ENCODE measurements at places on chromosomes 7 and 10.

DNA sequence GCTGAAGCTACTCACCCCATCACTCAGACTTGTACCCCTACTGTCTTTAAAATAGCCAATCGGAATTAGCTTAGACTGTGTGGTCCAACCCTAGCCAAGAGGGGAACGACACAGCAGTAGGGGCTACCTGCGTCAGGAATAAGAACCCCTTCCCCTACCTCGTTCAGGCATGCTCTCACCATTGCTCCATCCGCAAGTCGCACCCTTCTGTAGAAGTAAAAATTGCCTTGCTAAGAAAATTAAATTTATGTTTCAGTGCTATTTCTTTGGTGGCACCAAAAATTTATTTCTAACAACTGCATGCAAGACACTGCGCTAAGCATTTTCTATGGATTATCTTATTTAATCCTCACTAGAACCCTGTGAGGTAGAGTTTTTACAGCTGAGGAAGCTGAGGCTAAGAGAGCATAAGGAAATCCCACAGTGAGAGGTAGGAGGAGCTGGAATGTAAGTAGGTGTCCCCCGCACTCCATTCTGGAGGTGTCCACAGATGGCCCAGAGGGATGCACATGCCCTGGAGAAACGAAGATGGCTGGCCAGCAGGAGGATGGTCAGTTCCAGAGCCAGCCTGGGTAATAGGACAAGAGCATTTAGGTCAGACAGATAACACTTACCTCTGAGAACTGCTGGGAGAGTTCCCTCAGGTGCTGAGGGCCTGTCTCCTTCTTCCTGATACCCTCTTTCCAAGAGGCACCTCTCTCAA is 15.3 kb upstream of the CACUL1 start:
- DNase-seq, result no peak

- no peak for DNase-seq
These were observed 17.8 kb downstream of the CRTAC1 start for GRCh38 chr10:98012644-98013043.

DNA sequence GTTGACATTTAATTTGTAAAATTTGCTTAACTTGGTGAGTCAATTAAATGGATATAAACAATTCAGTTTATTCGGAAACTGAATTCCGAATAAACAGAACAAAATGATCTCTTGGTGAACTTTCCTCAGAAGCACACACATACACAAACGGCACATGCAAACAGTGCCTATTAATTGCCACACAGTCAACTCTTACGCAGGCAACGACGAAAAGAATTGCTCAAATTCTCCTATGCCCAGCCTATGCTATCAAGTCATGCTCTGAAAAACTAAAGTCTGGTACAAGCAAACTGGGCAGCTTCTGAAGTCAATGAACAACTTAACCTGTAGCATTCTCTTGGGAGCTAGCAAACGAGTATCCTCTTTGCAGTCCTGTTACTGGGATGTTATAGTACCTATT is 38.8 kb upstream of the ASL start:
- DNase-seq, result no peak

GRCh38 chr10:128211953-128212727 is 85.9 kb upstream of the MKI67 start:
- DNase-seq, result no peak

- DNase-seq, result no peak
These were observed 717.2 kb downstream of the TNS3 start for GRCh38 chr7:46864716-46865115.

- DNase-seq, result no peak
These were observed 63.0 kb upstream of the INSYN2A start for GRCh38 chr10:127259347-127259746.

Data from LNCaP clone FGC (cell line).